Fibroblast of the aortic adventitia (primary cell): ENCODE measurements at places on chromosomes 7 and 10.

GRCh38 chr7:142438235-142438922 is 180.5 kb upstream of the PRSS58 start:
- DNase-seq, result peak; percentile 32

DNA sequence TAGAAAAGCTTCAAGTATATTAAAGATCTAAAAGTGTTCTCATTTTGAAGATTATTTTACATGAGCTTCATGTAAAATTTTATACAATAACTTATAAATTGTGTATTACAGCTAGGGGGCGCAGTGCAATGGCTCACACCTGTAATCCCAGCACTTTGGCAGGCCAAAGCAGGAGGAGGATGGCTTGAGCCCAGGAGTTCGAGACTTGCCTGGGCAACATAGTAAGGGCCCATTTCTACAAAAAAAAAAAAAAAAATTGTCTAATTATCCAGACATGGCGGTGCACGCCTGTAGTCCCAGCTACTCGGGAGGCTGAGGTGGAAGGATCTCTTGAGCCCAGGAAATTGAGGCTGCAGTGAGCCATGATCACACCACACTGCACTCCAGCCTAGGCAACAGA is 16.6 kb downstream of the ACBD5 start:
- DNase-seq, result peak; percentile 49

GRCh38 chr10:37488792-37489657 is 363.6 kb downstream of the ANKRD30A start:
- peak; percentile 10 for DNase-seq

GRCh38 chr7:23205577-23205908 is 23.7 kb downstream of the NUP42 start:
- no peak for DNase-seq

- peak; percentile 99 for DNase-seq
Observed at GRCh38 chr10:103637927-103638557, 144.5 kb downstream of the NEURL1 start.

- DNase-seq, result no peak
Observed at GRCh38 chr10:132522521-132523411, 14.8 kb upstream of the INPP5A start.

DNA sequence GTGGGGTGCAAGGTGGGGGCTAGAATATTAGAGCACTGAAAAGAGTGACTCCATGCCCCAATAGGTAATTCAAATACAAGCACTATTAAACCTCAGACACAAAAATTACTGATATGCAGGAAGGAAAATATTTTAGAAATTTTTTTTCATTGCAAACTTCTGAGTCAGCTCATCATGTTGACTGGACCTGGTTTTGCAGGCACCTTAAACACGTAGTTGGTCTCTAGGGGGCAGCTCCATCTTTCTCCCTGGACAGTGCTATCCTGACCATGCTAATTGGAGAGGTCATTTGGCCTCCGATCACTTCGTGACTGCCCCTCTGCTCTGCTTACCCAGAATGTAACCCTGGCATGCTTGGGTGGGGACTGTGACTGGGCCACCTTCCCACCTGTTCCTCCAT is 368.4 kb upstream of the MKI67 start:
- DNase-seq, result no peak

DNA sequence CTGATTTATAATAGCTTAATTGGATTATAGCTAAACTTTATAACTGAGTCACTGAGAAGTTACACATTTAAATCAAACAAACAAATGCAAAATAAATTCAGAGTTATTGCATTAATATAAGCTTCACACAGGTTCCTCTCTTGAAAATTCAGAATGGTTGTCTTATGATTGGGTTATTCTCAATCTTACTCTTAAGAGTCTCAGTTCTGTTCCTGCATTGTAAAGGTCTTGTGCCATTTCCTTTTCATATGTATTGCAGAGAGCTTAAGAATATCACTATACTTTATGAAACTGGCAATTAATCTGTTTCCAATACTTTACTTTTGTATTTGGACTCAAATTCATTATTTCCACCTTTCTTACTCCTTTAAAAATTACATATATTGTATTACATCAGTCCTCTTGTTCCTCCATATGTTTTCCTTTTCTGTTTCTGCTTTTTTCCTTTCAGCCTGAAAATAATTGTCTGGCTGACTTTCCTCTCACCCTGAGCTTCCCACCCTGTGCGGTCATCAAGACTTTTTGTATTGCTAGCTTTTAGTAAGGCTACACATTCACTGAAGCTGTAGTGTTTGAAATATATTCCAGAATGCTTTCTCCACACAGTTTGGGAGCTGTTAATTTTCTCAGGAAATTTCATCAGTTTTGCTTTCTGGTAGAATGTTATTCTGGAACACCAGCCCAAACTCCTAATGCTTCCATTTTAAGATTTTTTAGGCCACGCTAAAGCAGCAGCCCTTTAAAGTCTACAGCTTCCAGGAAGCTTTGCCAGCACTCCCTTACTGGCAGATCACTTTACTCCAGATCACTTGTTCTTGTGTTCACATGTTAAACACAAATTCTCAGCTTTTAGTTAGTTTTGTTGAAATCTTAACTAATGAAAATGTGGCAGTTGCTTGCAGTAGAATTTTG is 139.4 kb downstream of the KCND2 start:
- DNase-seq, result peak; percentile 4

- no peak for DNase-seq
Observed at GRCh38 chr7:71851776-71852498, 560.2 kb downstream of the CALN1 start.

GRCh38 chr10:23448802-23449570 is 10.1 kb downstream of the OTUD1 start:
- peak; percentile 26 for DNase-seq

DNA sequence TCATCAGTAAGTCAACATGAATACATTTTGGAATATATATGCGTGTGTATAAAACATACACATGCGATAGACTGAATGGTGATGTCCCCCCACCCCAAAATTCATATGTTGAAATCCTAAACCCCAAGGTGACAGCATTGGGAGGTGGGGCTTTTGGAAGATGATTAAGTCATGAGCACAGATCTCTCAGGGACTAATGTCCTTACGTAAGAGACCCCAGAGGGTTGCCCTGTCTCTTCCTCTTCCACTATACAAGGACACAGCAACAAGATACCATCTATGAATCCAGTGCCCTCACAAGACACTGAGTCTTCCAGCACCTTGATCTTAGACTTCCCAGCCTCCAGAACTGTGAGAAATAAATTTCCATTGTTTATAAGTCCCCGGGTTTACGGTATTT is 22.5 kb downstream of the DRGX start:
- DNase-seq, result no peak

DNA sequence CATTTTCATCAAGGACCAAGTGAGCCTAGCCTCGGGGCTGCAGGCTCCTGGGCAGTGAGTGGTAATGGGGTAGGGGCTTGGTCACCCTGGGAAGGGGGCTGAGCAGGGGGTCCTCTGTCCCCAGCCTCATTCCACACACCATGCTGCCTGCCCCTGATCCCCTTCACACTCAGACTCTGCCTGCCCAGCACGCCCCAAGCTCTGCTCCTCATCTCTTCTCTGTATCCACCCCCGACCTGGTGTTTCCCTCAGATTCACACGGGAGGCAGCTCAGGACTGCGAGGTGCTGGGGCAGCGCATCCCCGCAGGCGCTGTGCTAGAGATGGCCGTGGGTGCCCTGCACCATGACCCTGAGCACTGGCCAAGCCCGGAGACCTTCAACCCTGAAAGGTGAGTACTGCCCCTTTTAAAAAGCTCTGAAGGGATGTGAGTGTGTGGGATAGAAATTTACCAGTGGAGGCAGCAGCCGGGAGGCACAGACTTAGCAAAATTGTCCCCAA is 47.2 kb downstream of the PARP12 start:
- DNase-seq, result no peak

DNA sequence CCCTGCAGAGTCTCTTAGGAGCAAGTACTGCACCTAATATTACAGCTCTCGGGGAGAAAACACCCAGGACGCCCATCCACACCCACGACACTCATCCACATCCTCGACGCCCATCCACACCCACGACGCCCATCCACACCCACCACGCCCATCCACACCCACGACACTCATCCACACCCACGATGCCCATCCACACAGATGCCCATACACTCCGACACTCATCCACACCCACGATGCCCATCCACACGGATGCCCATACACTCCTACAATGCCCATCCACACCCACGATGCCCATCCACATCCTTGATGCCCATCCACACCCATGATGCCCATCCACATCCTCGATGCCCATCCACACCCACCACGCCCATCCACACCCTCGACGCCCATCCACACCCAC is 503.1 kb downstream of the PTPRN2 start:
- no peak for DNase-seq

DNA sequence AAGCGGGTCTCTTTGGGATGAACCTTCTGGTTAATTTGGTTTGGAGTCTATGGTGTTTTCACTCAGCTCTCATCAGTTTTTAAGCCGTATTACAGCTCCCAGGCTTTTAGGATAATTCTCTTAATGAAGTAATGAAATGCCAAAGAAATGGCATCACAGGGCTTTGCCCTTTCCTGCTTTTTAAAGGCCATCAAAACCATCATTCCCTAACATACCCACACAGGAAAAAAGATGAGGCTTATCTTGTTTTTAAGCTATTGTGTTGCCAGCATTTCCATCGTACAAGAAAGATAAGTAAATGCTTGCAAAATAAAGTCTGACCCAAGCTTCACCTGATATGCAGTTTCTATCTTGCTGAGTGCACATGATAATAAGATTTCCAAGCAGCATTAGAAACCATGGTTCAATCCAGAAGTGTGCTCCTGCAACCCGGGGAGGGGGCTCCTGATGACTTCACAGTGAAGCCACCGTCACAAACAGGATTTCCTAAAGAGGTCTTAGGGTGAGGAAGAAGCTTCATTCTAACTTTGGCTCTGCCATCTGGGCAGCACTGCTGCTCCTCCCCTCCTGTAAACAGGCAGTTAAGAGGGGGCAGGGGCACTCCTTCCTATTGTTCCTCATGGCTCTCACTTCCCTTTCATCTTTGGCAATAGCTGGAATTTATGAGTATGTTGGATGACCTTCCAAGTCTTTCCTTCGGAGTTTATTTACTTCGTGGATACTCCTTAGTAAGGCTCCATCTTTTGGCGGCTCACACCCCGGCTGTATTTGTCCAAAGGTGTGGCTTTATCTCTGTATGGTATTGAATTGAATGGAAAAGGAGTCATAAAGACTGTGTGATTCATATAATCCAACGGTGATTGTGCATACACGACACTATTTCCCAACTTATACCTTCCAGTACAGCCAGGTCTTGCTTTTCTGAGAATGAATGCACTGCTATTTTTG is 55.2 kb upstream of the FAM133B start:
- peak; percentile 67 for DNase-seq

- no peak for DNase-seq
Observed at GRCh38 chr10:92530891-92531535, 42.9 kb downstream of the IDE start.

DNA sequence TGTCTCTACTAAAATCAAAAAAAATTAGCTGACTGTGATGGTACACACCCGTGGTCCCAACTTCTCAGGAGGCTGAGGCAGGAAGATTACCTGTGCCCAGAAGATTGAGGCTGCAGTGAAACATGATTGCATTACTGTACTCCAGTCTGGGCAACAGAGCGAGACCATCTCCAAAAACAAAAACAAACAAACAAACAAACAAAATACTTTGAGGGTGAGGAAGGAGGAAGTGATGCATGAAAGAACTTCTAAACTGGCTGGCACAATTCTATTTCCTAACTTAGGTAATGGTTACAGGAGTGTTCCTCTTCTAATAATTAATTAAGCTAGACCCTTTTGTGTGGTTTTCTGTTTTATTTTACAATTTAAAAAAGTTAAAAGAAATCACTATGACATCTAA is 15.5 kb downstream of the WAPL start:
- DNase-seq, result no peak

DNA sequence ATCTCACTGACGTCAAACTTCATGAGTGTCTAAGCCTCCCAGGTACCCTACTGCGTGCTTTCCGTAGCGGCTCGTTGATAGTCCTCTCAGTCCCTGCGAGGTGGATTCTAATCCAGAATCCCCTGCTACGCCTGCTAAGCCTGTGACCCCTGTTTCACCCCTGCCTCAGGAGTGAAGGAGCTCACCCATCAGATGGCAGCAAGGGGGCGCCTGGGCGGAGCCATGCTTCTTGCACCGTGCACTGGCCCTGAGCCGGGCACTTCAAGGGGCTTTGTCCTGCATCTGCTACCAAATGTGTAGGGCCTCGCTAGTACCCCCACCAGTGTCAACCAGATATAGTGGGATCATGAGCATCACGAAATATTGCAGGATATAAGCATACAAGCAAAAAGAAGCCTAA is 918 bp upstream of the STRA8 start:
- no peak for DNase-seq

DNA sequence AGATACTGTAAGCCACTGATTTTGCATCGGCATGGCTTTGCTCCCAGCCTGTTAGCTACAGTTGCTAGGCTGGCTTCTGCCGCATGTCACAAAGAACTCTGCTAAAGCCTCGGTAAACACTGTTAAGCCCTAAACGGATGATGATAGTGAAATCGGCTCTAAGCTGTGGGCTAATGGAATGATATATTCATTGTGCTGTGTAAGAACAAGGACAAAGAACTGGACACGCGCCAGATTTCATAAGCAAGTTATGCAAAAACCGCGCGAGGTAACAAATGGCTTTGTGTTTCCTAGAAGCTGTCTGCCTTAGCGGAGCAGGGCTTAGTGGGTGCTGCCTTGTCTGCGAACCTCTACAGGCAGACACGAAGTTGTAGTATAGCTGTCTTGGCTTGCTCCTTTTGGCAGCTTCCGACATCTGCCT is 331.3 kb upstream of the COBL start:
- no peak for DNase-seq

- DNase-seq, result no peak
Observed at GRCh38 chr7:442457-442856, 77.2 kb downstream of the PDGFA start.

- DNase-seq, result no peak
Observed at GRCh38 chr10:70596860-70597809, 5.4 kb downstream of the PRF1 start.

DNA sequence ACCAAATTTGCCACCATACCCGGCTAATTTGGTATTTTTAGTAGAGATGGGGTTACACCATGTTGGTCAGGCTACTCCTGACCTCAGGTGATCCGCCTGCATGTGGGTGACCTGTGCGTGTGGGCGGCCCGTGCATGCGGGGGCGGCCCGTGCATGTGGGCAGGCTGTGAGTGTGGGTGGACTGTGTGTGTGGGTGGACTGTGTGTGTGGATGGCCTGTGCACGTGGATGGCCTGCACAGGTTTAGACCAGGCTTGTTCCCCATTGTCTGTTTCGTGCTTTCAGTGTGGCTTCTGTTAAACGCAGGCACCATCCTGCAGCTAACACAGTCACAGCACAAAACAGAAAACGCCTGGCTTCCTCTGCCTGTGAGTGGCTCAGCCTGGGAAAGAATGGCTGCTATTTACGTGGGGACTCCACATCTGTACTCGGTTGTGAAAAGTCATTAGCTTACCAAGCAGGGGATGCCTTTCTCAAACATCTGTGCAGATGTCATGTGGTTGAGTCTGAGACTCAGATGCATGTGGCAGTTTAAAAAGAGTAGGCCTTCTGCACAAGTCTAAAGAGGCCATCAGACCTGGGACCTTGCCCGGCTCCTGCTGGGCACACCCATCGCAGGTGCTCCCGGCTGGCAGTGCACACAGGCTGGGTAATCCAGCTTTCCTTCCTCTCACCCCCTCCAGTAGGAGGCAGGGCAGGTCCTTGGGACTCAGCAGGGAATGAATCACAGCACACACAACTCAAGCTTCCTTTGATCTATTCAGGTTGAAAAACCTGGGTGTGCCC is 91.6 kb downstream of the COBL start:
- DNase-seq, result no peak

- DNase-seq, result no peak
Observed at GRCh38 chr10:103931603-103932002, 13.6 kb upstream of the STN1 start.

- DNase-seq, result no peak
Observed at GRCh38 chr10:110192552-110192951, 14.9 kb upstream of the MXI1 start.
